ENCODE measurements at places on chromosomes 13 and 19.
A peak's percentile ranks its signal among the peaks of the same experiment; 100 is the strongest.

GRCh38 chr19:29564574-29565005 is 38.8 kb downstream of the VSTM2B start:
- DNase-seq, result no peak

DNA sequence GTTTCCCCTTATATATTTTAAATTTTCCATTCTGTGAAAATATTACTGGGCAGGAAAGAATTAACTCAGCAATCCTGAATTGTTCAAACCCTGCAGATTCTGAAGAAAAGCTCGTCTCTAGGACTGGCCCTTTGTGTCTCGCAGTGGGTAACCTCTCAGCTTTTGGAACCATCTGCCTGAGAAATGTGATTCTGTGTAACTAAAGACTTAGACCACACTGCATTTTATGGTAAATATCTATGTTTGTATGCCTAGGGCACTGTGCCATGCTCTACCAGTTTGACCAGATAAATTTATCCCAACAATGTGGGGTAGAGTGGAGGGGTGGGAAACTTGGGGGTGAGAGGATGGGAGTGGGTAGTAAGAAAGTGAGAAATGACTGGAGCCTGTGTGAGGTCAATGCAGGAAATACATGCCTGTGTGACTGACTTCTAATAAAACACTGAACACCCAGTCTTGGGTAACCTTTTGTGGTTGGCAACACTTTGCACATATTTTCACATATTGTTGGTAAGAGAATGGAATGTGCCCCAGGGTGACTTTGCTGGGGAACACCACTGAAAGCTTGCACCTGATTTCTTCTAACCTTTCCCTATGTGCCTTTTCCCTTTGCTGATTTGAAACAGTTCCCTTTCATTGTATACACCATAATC is 1181.9 kb downstream of the OLFM4 start:
- peak; percentile 61 for DNase-seq

- DNase-seq, result no peak
Measured at GRCh38 chr19:31583148-31583547, 233.9 kb upstream of the TSHZ3 start.

GRCh38 chr13:107104631-107105030 is 536.7 kb upstream of the ARGLU1 start:
- no peak for DNase-seq

- peak; percentile 4 for DNase-seq
Measured at GRCh38 chr13:27481766-27482165, 31.4 kb upstream of the MTIF3 start.

GRCh38 chr13:114019367-114019766 is 45.5 kb upstream of the C13orf46 start:
- DNase-seq, result no peak
